T-helper 1 cell (primary cell): ENCODE measurements at places on chromosomes 12 and 14.

DNA sequence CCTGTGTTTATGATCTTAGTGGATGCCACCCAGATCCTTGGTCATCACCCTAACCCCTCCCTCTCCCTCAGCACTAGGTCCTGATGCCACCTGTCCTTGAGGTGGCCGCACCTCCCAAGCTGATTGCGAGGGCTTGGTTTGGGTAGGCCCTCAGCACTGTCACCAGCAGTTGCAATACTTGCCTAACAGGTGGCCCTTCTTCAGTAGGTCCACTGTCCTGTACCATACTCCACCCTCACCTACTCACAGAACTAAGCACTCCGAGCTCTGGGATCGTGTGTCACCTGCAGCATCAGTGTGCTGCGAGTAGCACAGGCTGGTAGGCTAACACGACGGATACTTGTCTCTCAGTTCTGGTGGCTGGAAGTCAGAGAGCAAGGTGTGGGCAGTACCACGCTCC lies 14.0 kb upstream of the SERPINA12 start:
- no peak for DNase-seq

DNA sequence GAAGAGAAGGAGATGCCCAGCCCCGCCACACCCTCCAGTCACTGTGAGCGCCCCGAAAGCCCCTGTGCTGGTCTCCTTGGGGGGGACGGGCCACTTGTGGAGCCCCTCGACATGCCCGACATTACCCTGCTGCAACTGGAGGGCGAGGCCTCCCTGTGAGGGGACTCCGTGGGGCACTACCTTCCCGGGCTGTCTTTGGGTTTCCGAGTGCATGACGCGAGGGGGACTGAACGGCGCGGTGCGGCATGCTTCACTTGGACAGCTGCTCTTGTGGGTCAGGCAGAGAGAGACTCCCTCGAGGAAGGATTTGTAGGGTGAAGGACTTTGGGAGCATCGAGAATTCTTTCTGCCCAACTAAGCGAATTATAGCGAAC lies 1.1 kb downstream of the CCDC184 start:
- no peak for DNase-seq

DNA sequence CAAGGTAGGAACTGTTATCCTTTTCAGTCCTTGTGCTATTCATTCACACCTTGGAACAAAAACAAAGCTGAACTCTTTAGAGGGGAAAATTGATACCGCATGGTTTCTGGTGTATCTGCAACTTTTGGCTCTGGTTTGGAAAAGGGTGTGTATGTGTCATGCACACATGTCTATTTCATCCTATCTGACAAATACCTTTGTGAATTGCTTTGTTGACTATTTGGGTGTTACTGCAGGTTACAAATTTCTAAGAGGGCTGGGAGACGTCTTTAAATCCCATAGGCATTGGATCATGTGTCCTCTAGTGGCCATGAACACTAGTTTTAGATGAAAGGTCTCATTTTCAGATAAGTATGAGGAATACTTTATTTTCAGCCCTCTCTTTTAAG lies 59.9 kb upstream of the IFNG-AS1 start:
- no peak for DNase-seq

DNA sequence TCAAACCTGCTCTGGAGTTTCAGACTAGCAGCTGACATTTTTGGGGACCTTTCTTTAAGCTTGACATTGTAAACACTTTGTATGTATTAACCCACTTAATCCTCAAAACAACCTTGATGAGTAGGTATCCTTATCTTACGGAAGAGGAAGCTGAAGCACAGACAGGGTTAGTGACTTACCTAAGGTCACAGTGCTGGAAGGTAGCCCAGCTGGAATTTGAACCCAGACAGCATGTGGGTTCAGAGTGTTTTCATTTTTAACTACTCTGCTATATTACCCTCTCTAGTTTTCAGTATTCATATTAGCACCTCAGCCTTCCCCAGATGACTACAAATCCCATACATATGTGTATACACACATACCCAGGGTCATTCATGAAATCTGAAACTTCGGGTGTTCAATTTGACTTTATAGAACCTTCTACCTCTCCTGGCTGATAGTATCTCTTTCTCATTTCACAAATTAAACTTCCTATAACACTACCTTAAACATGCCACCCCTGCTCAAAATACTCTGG lies 13.9 kb downstream of the LPCAT3 start:
- no peak for DNase-seq

GRCh38 chr12:11856971-11857370 lies 207.5 kb downstream of the ETV6 start:
- no peak for DNase-seq

DNA sequence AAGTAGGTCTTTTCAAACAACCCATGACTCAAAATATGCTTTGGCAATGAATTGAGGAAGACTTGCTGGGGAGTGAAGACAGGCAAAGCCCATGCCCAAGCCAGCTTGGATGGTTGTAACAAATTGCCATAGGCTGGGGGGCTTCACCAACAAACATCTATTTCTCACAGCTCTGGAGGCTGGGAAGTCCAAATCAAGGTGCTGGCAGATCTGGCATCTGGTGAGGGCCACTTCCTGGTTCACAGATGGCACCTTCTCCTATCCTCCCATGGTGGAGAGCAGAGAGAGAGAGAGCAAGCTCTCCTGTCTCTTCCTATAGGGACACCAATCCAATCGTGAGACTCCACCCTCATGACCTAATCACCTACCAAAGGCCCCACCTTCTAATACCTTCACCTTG lies 11.3 kb downstream of the DNAH10 start:
- no peak for DNase-seq

DNA sequence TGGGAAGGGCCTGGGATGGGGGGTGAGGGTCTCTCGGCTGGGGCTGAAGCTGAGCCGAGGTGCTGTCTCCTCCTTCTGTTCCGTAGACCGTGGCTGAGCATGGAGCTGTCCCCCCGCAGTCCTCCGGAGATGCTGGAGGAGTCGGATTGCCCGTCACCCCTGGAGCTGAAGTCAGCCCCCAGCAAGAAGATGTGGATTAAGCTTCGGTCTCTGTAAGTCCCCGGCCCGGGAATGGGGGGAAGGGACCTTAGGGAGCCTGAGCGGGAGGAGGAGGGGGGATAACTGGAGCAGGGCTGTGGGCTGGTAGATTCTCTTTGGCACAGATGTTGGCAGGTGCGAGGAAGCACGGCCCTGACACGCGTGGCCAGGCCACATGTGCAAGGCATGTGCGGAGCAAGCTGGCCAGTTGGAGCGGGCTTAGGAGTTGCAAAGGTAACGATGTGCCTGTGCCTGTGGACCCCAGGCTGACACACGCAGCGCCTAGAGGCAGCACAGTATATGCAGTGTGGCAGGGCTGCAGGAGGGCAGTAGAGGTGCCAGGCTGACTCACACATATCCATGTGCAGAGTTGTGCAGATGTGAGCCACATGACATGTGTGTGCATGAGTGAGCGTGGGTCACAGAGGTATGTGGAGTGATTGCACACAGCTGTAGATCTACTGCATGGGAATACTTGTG lies 512 bp downstream of the PDE1B start:
- DNase-seq: no peak

DNA sequence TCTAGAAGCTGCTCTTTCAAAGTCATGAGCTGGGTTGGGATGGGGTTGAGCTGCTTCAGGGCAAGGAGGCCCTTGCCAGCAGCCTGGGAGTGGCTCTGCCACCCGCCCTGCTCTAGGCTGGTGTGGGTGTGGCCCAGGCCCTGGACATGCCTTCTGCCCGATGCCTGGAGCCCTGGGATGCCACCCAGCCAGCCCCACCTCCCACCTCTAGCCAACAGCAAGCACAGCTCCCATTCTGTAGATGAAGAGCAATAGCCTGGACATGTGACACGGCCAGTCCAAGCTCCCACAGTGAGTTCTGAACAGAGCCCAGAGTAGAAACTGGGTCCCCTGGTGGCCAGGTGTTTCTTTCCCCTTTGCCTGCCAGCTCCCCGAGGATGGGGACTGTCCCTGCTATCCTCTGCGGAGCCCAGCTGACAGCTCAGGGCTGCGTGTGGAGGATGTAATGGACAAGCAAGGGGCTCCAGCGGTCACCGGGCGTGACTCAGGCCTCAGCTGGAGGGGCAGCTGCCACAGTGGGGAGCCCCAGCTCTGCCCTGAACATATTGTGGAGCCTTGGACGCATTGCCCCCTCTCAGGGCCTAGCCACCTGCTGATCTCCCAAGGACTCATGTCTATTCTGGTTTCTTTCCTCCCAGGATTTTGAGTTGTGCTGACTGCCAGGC lies 165.2 kb downstream of the TSPAN9 start:
- no peak for DNase-seq

DNA sequence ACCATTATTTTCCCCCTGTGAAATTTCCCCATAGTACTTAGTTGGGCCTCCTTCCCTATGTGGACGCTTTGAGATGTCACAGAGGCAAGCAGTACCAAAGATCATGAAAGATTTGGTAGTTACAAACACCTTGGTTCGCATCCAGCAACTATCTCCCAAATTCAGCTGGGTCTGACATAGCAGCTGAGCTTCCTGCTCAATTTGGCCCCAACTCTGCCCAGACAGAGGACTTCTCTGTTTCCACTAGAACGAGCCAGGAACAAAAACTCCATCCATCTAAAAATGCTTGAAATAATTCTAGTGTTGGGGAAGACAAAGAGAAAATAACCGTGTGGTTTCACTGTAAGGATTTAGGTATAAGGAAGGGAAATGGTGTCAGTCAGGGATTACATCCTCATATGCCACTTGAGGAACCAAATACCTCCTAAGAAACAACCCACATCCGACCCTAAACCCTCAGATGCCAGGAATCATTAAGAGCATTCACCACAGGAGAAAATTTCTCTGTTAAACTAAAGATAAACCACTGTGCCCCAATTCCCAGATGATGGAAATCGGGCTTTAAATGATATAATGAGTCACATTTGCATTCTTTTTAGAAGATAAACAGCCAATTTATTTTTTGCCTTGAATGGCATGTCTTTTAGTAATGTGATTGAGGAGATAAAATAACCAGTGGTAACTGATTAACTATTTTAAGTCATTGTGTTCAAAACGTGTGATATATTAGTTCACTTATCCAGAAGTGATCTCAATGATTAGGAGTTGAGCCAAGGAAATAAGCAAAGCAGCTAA lies 103.7 kb upstream of the IFNG-AS1 start:
- DNase-seq: no peak

DNA sequence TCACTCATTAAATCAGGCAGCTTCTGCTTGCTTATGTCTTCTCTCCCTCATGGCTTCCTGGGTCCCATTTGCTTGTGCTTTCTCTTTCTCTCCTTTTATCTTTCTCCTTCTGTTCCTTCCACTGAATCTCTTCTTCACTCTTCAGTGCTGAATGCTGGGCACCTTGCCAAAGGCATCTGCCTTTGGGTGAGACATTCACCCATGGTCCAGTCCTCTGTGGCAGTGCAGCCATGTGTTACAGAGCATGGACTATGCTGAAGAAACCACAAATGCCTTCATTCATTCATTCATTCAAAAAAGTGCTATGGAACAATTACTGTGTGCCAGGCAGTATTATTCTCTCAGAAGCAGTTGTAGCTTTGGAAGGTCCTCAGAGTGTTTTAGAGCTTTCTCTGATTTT lies 344.4 kb upstream of the STXBP6 start:
- no peak for DNase-seq

- DNase-seq: no peak
Measured at GRCh38 chr14:103450416-103450815, 65.2 kb downstream of the MARK3 start.

- no peak for DNase-seq
Measured at GRCh38 chr12:88876857-88877256, 296.6 kb upstream of the KITLG start.

DNA sequence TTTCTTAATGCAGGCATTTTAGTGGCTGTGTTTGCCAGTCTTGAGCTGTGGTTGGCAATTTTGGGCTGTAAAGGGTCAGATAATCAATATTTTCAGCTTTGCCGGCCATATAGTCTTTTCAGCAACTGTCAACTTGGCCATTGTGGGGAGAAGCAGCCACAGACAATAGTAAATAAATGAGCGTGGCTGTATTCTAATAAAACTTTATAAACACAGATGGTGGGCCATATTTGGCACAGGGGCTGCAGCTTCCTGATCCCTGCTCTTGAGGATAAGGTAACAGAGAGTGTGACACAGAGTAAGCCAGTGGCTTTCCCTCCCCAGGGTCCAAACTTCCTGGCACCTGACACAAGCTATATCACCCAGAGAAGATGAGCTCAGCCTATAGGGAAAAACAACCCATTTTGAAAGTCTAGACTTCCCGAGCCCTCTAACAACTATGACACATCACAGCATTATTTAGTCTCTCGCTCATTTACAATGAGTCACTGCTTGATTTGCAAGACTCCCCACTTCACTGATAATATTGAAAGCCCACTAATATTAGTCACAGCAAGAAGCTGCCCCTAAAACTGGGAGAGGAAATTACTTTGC lies 163.1 kb upstream of the TMPO start:
- DNase-seq: no peak

GRCh38 chr12:42017051-42017450 lies 127.6 kb downstream of the GXYLT1 start:
- no peak for DNase-seq

DNA sequence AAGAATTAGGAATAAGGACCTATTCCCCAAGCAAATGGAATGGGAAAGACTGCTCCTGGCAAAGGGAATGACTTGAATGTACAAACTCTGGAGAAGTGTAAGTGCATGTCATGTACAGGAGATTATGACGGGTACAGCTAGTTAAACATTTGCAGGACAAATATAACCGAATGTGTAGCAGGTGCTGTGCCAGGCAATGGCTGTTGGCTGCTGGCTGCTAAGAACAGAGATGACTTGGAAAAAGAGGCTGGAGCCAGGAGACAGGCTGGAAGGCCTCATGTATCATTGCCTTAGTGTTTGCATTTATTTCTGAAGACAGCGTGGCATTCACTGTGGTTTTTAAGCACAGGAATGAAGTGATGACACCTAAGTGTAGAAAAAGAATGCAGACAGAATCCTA lies 136.8 kb downstream of the TTC8 start:
- DNase-seq: no peak

GRCh38 chr12:125314051-125314755 lies 249.0 kb downstream of the AACS start:
- DNase-seq: no peak
